ENCODE measurements at places on chromosomes 5 and 9. TPM values are rescaled to one million over a fixed set of nuclear protein-coding genes. Genes with fewer than 3 reads are reported as not detected.
A peak's percentile ranks its signal among the peaks of the same experiment; 100 is the strongest.

- DNase-seq = no peak
Observed at GRCh38 chr5:2755681-2756171, 4.2 kb upstream of the IRX2 start.

DNA sequence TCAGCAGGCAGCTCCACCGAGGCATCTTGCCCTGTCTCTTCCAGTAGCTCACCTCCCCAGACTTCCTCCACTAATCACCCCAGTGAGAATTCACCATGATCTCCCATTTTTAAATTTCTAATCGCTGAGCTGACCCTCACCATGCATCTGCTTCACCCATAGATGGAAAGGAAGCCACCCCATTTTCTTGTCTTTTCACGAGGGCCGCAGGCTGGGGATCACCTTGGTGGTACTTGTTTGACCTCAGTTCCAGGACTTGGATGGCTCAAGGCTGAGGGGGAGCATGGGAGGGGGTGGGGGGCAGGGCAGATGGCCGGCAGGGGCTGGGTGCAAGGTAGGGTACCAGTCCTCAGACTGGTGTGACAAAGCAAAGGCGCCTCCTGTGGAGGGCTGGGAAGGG lies 3.6 kb downstream of the PROP1 start:
- DNase-seq = no peak

IL13 gene
- total RNA-seq = not detected

FOXD4L5 gene
- total RNA-seq = not detected

DNA sequence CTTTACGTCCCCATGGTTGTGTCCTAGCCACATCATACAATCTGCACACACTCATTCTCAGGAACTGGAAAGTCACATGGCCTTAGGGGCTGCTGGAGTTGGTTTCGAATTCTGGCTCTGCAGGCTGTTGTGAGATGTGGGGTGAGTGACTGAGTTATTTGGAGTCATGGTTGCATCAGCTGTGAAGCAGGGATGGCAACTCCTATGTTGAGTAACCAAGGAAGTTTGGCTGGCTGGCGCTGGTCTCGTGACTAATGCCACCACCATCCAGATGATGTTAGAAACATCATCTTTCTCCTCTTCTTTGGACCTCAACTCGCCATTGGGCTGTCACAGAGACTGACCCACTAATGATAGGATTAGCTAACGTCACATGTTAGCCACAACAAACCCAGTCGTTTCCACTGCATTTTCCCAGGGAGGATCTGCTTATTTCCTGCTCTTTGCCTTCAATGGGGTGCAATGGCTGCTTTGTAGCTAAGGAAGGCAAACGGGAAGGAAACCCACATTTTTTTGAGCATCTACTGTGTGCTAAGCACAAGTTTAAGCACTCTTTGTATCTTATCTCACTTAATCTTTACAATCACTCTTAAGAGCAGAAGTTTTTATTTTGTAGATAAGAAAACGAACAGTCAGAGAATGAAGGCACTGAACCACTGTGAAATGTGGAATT lies 78.1 kb upstream of the UBTD2 start:
- peak; percentile 91 for DNase-seq
